ENCODE measurements at places on chromosomes 2 and 18. TPM values are rescaled to one million over a fixed set of nuclear protein-coding genes. Genes with fewer than 3 reads are reported as not detected.

DNA sequence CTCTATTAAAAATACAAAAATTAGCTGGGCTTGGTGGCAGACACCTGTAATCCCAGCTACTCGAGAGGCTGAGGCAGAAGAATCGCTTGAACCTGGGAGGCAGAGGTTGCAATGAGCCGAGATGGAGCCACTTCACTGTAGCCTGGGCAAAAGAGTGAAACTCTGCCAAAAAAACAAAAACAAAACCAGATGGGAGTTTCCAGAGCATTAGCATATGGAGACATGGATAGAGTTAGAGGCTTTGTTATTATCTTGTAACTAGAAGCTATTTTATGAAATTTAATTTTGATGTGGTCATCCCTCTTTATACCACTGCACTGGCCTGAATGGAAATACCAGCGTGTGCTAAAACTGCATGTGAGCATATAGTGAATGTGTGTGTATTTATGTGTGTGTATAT is 58.9 kb downstream of the TRAPPC8 start:
- H3K4me1 ChIP-seq: no peaks in the 10 kb centered on the region
- H3K27me3 ChIP-seq: no peaks in the 10 kb centered on the region
- peaks cover 88% of the 10 kb centered on the region for H3K36me3 ChIP-seq

DNA sequence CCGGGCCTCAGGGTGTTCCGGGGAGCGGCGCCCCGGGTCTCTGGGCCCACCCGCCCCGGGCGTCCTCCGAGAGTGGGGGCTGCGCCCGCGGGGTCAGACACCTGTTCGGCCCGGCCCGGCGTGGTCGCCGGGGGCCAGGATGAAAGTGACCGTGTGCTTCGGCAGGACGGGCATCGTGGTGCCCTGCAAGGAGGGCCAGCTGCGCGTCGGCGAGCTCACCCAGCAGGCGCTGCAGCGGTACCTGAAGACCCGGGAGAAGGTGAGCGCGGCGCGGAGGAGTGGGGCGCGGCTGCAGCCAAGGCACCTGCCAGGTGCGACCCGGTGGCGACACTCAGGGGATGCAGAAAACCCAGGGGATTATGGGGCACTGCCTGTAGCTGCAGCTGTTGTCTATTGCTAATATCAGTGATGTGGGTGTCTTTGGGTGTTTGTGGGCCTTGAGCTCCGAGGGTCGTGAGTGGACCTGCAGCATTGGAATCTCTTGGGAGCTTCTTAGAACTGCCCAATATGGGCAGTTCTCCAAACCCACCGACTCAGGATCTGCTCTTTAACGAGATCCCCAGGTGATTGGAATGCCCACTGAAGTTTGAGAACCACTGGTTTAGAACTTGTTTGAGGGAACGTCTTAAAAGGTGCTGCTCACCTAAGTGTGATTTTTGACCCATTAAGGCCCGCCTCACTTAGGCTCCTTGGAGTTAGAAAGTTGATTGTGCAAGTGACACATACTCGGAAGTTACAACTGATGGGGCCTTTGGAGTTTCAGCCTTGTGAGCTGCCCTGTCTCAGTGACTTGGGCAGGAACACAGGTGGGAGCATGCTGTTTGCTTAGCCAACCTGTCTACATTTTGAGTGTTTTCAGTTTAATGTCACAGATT is 823 bp downstream of the PARD3B start:
- peak overlapping the region; percentile 69 for H3K4me3 ChIP-seq
- peak; percentile 48 for DNase-seq
- H3K27ac ChIP-seq: peak overlapping the region; percentile 87
- peaks cover 40% of the 10 kb centered on the region for H3K4me1 ChIP-seq
- H3K36me3 ChIP-seq: no peaks in the 10 kb centered on the region

DNA sequence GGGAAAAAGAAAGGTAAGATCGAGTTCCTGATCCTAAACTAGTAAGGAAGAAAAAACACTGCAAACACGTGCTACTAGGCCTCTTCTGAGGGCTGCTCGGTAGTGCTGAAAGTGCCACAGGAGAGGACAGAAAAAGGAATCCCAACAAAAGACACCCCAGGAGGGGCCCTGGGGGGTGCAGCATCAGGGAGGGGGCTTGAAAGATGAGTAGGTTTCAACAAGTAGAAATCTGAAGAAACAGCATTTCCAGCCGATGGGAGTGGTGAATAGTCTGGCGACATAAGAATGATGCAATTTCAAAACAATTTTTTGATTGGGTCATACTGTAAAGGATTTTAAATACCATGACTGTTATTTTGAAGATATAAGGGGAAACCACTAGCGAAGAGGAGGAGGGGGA is 98.6 kb downstream of the NOL10 start:
- H3K4me3 ChIP-seq: no peak overlapping the region
- no peak overlapping the region for H3K27ac ChIP-seq
- H3K4me1 ChIP-seq: no peaks in the 10 kb centered on the region
- H3K27me3 ChIP-seq: no peaks in the 10 kb centered on the region
- no peak for DNase-seq

The FEV gene
- total RNA-seq: 1.3 TPM

- no peaks in the 10 kb centered on the region for H3K36me3 ChIP-seq
- peak overlapping the region; percentile 85 for H3K4me3 ChIP-seq
- DNase-seq: no peak
- H3K27ac ChIP-seq: peak overlapping the region; percentile 96
- H3K4me1 ChIP-seq: peaks cover 4% of the 10 kb centered on the region
Measured at GRCh38 chr2:160490733-160491685, 2.6 kb downstream of the RBMS1 start.

GRCh38 chr18:41939326-41939725 is 15.7 kb upstream of the PIK3C3 start:
- H3K4me3 ChIP-seq: no peak overlapping the region
- H3K27me3 ChIP-seq: peaks cover 6% of the 10 kb centered on the region
- DNase-seq: no peak
- H3K27ac ChIP-seq: no peak overlapping the region
- no peaks in the 10 kb centered on the region for H3K4me1 ChIP-seq
- no peaks in the 10 kb centered on the region for H3K36me3 ChIP-seq

- no peak for DNase-seq
- no peaks in the 10 kb centered on the region for H3K4me1 ChIP-seq
Measured at GRCh38 chr18:11392292-11392691, 217.1 kb upstream of the SLC35G4 start.

The SLC16A14 gene
- total RNA-seq: not detected

- no peaks in the 10 kb centered on the region for H3K27me3 ChIP-seq
- no peaks in the 10 kb centered on the region for H3K36me3 ChIP-seq
- DNase-seq: no peak
- H3K27ac ChIP-seq: no peak overlapping the region
- no peak overlapping the region for H3K4me3 ChIP-seq
Measured at GRCh38 chr2:145593991-145594614, 1074.2 kb upstream of the ZEB2 start.

GRCh38 chr18:76376225-76376624 is 118.8 kb downstream of the ZNF516 start:
- H3K4me1 ChIP-seq: peaks cover 8% of the 10 kb centered on the region
- no peaks in the 10 kb centered on the region for H3K27me3 ChIP-seq
- H3K36me3 ChIP-seq: peaks cover 18% of the 10 kb centered on the region
- no peak overlapping the region for H3K27ac ChIP-seq
- no peak for DNase-seq
- no peak overlapping the region for H3K4me3 ChIP-seq

The SPRED2 gene
- 9.8 TPM for total RNA-seq

The UGT1A9 gene
- not detected for total RNA-seq

- H3K27ac ChIP-seq: no peak overlapping the region
- no peaks in the 10 kb centered on the region for H3K27me3 ChIP-seq
- no peak overlapping the region for H3K4me3 ChIP-seq
Measured at GRCh38 chr18:8841781-8842485, 136.6 kb downstream of the MTCL1 start.

DNA sequence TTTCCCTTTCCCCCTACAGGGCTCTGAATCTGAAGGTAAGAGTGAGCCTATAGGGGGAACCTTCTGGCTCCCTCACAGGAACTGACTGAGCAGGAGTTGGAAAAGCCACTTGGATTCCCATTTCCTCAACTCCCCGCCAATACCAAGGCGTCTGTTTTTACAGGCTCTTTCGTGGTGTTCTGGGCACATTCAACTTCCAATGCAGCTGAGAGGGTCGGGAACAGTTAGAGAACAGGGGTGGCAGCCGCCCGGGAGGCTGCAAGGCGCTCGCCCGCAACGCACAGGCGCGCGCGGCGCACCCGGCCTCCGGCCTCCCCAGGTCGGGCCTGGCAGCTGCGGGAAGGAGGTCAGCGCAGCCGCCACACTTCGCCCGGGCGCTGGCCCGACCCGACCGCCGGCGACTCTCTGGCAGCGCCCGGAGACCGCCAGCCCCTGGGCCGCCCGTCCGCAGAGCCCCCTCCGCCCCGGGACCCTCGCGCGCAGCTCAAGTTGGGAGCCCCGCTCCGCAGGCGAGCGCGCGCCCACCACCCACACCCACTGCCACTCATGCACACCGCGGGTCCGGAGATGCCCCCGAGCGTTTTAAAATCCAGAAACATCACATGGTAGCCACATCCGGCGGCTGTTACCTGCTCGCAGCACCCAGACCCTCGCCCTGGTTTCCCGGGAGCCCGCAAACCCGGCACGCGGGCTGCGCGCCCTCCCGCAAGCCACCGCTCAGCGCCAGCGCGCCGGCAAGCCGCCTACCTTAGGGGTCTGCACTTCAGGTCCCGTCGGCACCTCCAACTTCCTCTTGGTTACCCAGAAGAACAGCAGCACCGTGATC is 816 bp downstream of the GALNT14 start:
- peaks cover 4% of the 10 kb centered on the region for H3K27me3 ChIP-seq
- peaks cover 25% of the 10 kb centered on the region for H3K4me1 ChIP-seq
- no peaks in the 10 kb centered on the region for H3K36me3 ChIP-seq
- peak overlapping the region; percentile 56 for H3K4me3 ChIP-seq
- no peak overlapping the region for H3K27ac ChIP-seq
- DNase-seq: peak; percentile 32

GRCh38 chr2:162197069-162197825 is 45.2 kb upstream of the GCG start:
- no peak for DNase-seq
- no peaks in the 10 kb centered on the region for H3K4me1 ChIP-seq

GRCh38 chr2:164609790-164610189 is 11.5 kb downstream of the GRB14 start:
- H3K27ac ChIP-seq: no peak overlapping the region
- H3K4me3 ChIP-seq: no peak overlapping the region
- no peaks in the 10 kb centered on the region for H3K36me3 ChIP-seq
- no peak for DNase-seq
- no peaks in the 10 kb centered on the region for H3K4me1 ChIP-seq

DNA sequence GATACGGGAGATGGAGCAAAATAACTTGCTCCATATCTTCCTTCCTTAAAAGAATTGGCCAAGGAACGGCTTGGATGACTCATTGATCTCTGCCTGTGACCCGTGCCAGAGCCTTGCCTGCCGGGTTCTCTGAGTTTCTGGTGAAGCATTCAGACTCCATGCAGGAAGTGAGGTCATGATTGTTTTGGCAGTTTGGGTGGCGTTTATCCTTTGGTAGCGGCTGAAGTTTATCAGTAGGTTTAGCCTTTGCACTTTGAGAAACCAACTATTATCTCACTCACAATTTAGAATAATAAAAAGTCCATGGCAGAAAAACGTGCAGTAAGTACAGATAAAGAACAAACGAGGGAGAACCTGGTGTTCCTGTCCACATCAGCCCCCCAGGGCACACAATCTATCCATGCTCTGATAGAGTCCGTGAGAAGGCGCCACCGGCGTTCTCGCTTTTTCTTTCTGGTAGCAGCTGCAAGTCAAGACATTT is 15.0 kb upstream of the CTAGE1 start:
- no peak overlapping the region for H3K4me3 ChIP-seq
- peaks cover 6% of the 10 kb centered on the region for H3K4me1 ChIP-seq
- no peaks in the 10 kb centered on the region for H3K27me3 ChIP-seq
- peak; percentile 79 for DNase-seq

The KLHL14 gene
- total RNA-seq: 3.5 TPM

The EML6 gene
- total RNA-seq: 4.0 TPM

- H3K36me3 ChIP-seq: peaks cover 40% of the 10 kb centered on the region
- H3K27me3 ChIP-seq: no peaks in the 10 kb centered on the region
Measured at GRCh38 chr2:54966837-54967236, 83.4 kb downstream of the RTN4 start.

The GRHL1 gene
- 4.5 TPM for total RNA-seq

The AFF3 gene
- 15.2 TPM for total RNA-seq

DNA sequence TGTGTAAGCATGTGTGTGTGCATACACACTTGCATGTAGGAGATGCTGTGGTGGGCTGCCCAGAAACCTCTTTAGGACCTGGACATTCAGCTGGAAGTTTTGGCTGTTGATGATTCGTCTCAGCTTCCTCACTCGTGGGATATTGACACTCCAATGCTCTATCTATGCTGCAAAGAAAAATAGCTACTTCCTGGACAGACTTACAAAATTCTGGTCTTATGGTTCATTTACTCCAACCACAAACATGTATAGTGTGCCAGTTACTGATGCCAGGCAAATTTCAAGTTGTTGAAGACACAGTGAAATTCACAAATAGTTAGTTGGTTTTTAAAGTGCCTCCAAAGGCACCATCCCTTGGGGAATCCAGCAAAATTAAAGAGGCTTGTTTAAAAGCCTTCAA is 882.6 kb downstream of the CPS1 start:
- DNase-seq: no peak
- H3K27me3 ChIP-seq: no peaks in the 10 kb centered on the region
- no peak overlapping the region for H3K27ac ChIP-seq
- no peaks in the 10 kb centered on the region for H3K4me1 ChIP-seq
- no peaks in the 10 kb centered on the region for H3K36me3 ChIP-seq

GRCh38 chr2:85769236-85769982 is 15.6 kb downstream of the ATOH8 start:
- no peak overlapping the region for H3K4me3 ChIP-seq
- H3K36me3 ChIP-seq: peaks cover 14% of the 10 kb centered on the region
- DNase-seq: no peak
- H3K27ac ChIP-seq: no peak overlapping the region
- H3K27me3 ChIP-seq: no peaks in the 10 kb centered on the region

GRCh38 chr18:6521803-6522418 is 107.2 kb upstream of the L3MBTL4 start:
- H3K36me3 ChIP-seq: no peaks in the 10 kb centered on the region
- H3K4me1 ChIP-seq: no peaks in the 10 kb centered on the region
- no peak overlapping the region for H3K4me3 ChIP-seq

The TXNDC2 gene
- total RNA-seq: not detected

The LIMS4 gene
- total RNA-seq: not detected

DNA sequence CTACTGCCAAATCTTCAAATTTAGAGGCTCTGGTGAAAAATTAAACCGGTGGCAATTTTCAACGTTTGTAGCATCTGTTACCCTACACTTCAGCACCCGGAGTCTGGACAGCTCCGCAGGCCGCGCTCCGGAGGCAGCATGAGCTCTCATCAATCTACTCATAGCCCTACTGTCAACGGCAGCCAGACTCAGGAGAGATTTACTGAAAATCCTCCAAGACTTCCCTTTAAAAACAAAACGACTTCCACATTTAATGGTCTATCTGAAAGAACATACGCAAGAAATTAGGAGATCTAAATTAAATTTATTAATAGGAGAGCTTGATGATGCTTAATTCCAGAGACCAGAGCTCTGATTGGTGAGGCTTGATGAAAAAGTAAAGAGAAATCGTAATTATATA is 970 bp upstream of the ADCYAP1 start:
- H3K4me1 ChIP-seq: peaks cover 37% of the 10 kb centered on the region
- peaks cover 98% of the 10 kb centered on the region for H3K27me3 ChIP-seq
- H3K27ac ChIP-seq: no peak overlapping the region
- H3K36me3 ChIP-seq: no peaks in the 10 kb centered on the region
- H3K4me3 ChIP-seq: no peak overlapping the region
- peak; percentile 35 for DNase-seq

All from stomach (tissue), 19 donors.